ENCODE measurements at places on chromosomes 4 and X.
A peak's percentile ranks its signal among the peaks of the same experiment; 100 is the strongest.

- DNase-seq, result peak; percentile 33
Observed at GRCh38 chrX:39936886-39937770, 160.6 kb downstream of the BCOR start.

- no peak for DNase-seq
Observed at GRCh38 chrX:47941423-47941822, 62.4 kb downstream of the ZNF182 start.

DNA sequence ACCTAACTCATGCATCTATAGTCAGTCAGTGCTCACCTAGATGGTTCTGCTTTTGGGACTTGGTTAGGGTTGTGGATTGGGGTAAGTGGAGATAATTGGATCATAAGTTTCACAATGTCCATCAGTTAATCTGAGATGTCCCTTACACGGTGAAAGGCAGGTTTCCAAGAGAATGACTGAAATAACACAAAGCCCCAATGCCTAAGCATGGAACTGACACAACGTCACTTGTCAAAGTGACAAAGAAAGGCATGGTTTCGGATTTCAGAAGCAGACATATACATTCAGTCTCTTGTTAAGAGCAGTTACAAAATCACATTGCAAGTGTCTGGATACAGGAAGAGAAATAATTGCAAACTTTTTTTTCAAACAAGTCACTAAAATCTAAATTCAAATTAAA lies 1456.9 kb downstream of the TECRL start:
- DNase-seq, result no peak

DNA sequence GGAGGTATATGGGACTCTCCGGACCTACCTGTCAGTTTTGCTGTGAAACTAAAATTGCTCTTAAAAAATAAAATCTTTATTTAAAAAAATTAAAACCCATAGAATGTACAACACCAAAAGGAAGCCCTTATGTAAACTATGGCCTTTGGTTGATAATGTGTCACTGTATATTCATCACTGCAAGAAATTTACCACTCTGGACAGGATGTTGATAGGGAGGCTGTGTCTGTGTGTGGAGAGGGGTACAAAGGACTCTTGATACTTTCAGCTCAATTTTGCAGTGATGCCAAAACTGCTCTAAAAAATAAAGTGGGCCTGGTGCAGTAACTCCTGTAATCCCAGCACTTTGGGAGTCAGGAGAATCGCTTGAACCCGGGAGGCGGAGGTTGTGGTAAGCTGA lies 2.9 kb upstream of the ZMYM3 start:
- no peak for DNase-seq

GRCh38 chr4:95548738-95549245 lies at the start of gene UNC5C:
TSS of gene UNC5C (minus strand) at chr4:95548973.
- no peak for DNase-seq

GRCh38 chrX:153935326-153935851 lies 552 bp upstream of the NAA10 start:
- no peak for DNase-seq

DNA sequence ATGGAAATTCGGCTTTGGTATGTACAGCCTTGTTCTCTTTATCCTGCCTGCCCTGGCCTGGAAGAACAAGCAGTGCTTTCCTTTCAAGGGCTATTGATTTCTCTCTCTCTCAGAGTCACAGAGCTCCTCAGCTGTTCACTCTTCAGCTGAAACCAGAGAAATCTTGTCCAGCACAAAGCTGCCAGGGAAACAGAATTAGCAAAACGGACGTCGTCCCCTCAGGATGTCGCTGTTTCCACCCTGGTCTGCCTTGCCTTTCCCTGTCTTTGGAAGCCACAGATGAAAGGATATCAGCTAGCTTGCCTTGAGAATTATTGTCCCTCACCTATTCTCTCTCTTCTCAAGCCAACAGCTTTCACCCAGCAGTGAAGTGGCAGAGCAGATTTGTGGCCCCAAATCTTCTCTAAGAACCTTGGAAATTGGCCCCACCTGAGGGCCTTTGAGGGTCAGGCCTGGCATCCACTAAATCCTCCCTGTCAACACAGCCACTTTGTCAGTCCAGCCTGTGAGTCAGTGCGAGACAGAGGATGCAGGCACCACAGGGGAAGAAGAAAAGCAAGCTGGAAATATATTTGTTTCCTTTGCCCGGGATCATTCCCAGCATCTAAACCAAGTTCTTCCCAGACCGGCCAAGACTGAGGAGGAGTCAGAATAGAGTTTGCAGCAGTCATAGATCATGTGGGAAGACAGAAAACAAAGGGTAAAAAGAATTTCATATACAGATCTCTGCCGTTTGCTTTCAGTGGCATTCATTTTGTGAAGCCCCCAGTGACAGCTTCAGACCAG lies 63.8 kb upstream of the MTM1 start:
- DNase-seq, result no peak

- DNase-seq, result no peak
Observed at GRCh38 chrX:47078129-47079043, at the start of gene RGN. TSS of gene RGN (plus strand) at chrX:47078443. CDS start at chrX:47081145, 2,702 bp downstream.

GRCh38 chr4:17317526-17317925 lies 194.4 kb downstream of the QDPR start:
- DNase-seq, result no peak

GRCh38 chrX:43718956-43719355 lies 62.9 kb downstream of the MAOA start:
- DNase-seq, result no peak

GRCh38 chr4:184355857-184356256 lies 118.5 kb downstream of the IRF2 start:
- no peak for DNase-seq

DNA sequence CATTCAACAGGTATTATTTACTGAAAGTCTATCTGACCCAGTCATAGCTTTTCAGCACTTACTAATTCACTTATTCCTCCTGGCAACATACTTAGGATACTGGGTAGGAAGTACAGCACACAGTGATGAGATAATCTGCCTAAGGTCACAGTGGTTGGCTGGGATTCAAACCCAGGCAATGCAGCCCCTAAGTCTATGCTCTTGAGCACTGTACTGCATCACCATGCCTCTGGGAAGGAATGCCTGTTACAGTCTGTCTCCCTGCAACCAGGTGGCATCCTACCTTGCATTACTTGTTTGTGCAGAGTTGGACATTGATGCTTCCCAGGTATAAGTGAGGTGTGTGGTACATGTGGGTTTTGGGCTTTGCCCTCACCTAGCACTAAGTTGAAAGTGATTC lies 21.5 kb upstream of the LRAT start:
- DNase-seq, result no peak

DNA sequence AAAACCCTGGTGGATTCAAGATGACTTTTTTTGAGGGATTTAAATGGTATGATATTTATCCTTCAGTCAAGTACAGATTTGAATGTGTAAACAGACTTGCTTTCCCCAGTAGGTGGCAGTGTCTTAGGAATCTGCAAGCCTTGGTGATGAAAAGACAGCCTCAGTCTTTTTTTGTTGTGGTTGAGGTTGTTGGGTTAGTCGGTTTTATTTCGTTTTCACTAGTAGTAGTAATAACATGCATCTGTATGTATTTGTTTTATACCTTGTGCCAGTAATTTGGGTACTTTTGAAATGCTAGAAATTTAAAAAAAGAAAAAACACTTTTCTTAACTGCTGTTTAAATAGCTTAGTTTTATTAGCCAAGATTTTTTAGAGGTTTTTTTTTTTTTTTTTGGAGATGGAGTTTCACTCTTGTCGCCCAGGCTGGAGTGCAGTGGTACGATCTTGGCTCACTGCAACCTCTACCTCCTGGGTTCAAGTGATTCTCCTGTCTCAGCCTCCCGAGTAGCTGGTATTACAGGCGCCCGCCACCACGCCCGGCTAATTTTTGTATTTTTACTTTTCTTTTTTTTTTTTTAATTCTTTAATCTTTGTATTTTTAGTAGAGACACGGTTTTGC lies 39.2 kb downstream of the COPS4 start:
- peak; percentile 89 for DNase-seq

- DNase-seq, result no peak
Observed at GRCh38 chr4:29142708-29143107, 1577.5 kb upstream of the PCDH7 start.

DNA sequence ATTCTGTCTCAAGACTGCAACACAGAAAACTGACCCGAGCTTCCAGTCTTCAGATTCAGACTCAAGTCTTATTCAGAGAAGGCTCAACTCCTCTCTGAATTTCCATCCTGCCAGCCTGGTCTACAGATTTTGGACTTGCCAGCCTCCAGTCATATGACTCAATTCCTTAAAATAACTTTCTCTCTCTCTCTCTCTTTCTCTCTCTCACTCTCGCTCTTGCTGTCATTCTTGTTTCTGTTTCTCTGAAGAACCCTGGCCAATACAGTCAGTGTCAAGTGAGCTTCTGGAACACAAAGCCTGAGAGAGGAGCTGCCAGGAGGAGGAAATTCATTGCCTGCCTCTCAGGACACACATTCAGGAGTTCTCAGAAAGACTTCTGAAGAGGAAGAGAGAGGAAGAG lies 154.9 kb downstream of the PARM1 start:
- no peak for DNase-seq

GRCh38 chr4:52248820-52249219 lies 197.7 kb downstream of the SPATA18 start:
- no peak for DNase-seq

GRCh38 chr4:108037884-108038283 lies 48.2 kb downstream of the HADH start:
- DNase-seq, result peak; percentile 14

DNA sequence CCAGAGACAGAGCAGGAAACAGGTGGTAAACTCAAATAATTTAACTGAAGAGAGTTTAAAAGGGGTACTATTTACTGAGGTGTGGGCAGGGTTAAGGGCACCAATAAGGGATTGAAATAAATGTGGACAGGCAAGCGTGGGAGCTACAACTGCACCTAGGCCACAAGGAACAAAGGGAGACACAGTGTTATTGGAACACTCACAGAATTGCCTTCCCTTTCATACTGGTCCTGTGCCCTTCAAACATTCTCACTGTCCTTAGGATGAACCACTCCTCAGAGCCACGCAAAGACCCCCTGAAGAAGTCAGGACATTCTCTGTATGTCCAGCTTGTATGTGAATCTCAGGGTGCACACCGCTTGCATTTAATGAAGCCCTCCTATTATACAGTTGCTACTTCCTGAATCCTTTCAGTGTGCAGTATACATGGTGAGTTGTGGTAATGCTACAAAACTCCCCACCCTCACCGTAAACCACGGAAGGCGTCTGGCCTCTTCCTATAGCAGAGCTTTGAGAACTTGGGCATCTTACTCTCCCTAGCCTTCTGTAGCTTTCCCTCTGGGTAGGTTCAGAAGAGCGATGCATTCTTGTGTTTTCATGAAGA lies 9.6 kb upstream of the MRPL1 start:
- DNase-seq, result peak; percentile 85
